Activated naive CD4-positive, alpha-beta T cell (primary cell): ENCODE measurements at places on chromosomes 5 and 9.

- DNase-seq: no peak
Observed at GRCh38 chr5:55232985-55233928, at the start of gene CCNO. Gene CCNO, minus strand, starts transcription at chr5:55233608. Its CDS starts 85 bp downstream, at chr5:55233523.

GRCh38 chr5:95803271-95804148, 19.0 kb downstream of the GLRX start:
- DNase-seq: no peak

GRCh38 chr5:113330533-113331208, 104.1 kb downstream of the TSSK1B start:
- no peak for DNase-seq

- DNase-seq: no peak
Observed at GRCh38 chr5:132067451-132067850, 6.1 kb upstream of the CSF2 start.

GRCh38 chr9:137462986-137463930, 4.1 kb upstream of the NSMF start:
- DNase-seq: no peak

DNA sequence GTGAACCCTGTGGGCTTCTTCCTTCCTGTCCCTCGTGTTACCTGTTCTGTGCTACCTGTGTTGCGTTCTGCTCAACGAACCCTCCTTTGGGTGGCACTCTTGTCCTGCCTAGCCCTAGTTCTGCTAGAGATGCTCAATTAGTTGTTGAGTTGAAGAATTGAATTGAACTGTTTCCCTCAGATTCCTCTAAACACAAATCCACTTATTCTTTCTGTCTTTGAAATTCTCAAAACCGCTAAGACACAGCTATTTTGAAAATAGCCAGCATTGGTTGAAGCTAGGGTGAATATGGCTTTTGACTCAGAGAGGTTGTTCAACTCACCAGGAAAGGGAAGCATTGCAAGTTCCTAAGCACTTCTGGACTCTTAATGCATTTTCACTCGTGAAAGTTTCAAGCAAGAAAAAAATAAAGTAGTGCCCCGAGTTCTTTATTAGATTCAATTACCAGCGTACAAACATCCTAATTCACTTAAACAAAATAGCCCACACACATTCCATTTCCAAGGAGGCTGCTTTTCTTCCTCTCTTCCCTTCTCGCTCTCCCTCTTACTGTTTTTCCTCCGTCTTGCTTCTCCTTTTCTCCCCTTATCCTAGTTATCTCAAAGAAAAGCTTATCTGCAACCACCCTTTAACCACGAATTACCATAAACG, 642 bp upstream of the ITGA1 start:
- no peak for DNase-seq

GRCh38 chr9:79603222-79603920, 31.6 kb downstream of the TLE4 start:
- no peak for DNase-seq

- DNase-seq: no peak
Observed at GRCh38 chr5:166594567-166594966, 1696.9 kb upstream of the WWC1 start.

- no peak for DNase-seq
Observed at GRCh38 chr5:61435368-61435767, 103.3 kb downstream of the ZSWIM6 start.
